Right atrium auricular region (tissue), 2 donors: ENCODE measurements at places on chromosomes 12 and 14.
A peak's percentile ranks its signal among the peaks of the same experiment; 100 is the strongest.

DNA sequence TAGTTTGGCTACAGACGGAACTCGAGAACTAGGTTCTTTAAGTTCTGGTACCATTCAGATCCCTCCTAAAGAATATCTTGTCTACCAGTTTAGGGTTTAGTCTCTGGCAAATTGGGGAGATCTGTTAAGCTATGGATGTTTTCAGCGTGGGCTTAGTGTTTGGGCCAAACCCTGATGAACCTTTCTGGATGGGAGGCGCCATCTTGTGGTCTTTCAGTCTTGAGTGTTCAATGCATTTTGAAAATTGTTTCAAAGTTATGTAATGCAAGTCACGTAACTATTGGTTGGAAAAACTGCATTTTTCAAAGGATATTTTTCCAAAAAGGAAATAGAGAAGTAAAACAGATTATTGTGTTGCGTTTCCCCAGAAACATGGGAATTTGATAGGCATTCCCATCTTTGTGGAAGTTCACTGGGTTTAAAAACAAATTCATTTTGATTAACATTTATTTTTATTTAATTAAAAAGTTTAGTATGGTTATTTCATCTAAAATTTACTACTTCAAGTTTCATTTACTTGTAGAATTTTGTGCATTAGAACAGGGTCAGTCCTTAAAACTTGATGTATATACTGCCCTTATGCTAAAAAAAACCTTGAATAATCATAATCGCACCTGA lies 169.0 kb downstream of the PRIMA1 start:
- no peak for DNase-seq

DNA sequence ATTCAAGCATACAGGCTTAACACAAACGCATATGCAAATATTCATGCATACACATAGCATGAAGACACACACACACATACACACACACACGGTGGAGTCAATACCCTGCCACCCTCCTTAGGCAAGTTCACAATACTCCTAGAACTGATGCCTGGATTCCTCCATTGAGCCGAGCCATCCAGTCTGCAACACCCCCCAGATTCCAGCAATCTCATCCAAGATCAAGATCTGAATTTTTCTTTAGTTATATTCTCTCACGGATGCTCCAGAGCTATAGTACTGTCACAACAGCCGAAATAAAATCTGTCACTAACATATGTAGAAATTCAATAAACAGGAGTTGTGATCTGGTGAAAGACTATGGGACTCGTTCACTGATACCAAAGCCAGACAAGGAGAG lies 110.8 kb downstream of the NUAK1 start:
- DNase-seq, result no peak

DNA sequence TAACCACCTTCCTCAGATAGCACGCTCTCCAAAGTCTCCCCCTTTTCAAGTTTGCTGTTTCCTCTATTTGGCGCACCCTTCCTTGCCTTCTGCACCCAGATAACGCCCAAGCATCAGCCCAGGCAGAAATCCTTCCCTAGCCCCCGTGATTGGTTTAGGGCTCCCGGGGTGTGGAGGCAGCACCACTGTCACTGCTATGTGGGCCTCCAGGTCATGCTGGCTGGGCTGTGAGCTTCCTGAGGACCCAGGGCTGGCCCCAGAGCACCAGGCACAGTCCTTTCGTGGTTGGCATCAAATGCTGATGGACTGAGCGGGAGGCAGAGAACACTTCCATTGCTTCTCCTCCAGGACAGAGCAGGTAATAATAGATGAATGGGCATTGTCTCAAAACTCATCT lies 311.4 kb downstream of the BCL11B start:
- DNase-seq, result peak; percentile 16

DNA sequence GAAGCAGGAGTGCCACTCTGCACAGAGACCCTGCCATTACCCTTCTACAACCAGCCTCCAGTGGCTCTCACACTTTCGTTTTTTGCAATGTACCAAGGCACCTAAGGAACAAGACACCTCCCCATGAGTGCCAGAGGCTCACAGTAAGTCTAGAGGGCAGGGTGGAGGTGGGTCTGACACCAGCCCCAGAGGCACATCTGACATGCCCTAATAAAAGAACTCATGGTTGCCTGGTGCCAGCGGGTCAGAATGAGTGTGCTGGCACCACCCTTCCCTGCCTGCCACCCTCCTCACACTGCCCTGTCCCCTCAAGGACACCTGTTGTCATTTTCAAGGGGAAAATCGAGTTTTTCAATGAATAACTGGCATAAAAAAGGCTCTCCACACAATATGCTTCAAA lies 161.2 kb downstream of the FOXN3 start:
- no peak for DNase-seq

- DNase-seq, result no peak
These were observed 16.8 kb upstream of the LEMD3 start for GRCh38 chr12:65152596-65152995.

DNA sequence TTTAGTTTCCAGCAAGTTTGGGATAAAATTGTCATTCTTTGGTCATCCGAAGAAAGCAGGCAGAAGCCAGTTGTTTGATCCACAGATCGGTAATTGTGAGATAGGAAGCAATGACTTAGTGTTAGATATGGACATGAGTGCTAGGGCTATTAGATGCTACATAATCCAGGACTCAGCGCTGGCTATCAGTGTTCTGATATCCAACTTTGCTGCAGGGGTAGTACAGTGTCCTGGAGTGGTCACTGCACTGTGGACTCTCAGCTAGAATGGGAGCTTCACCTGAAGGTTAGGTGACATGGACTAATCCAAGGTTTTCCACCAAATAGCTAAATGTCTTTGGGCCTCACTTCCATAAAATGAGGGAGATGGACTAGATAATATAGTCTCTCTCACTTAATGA lies 39.9 kb downstream of the STK38L start:
- DNase-seq, result no peak

DNA sequence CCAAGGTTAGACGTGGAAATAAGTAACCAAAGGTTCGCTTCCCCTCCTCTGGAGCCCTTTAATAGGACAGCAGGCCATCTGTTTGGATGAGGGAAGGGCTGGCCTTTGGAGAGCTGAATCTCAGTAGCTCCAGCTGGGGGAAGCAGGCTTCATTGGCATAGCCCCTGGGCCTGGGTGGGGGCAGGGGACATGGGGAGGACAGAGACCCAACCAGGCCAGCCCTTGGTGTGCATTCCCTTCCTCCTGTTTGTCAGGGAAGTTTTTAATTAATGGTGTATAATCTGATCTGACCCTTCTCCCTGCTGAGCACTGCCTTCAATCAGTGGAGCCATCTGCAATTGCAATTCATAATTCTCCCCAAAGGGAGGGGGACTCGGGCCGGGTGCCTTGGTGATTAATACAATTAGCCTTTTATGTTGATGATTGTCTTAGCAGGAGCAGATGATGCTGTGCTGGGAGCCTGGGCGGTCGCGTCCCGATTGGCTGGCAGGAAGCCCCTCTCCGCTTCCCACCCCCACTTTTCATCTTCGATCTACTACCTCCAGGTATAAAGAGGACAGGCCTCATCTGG lies 6.4 kb downstream of the AQP6 start:
- DNase-seq, result no peak

GRCh38 chr14:95442016-95442632 lies 74.3 kb downstream of the SYNE3 start:
- DNase-seq, result no peak

GRCh38 chr12:104699489-104700190 lies 242.9 kb downstream of the CHST11 start:
- DNase-seq, result no peak
